Hematopoietic multipotent progenitor cell treated with erythropoietin and hydrocortisone succinate and interleukin-3 and kit ligand, for 15 days (in vitro differentiated cells): ENCODE measurements at places on chromosomes 2 and 18.

DNA sequence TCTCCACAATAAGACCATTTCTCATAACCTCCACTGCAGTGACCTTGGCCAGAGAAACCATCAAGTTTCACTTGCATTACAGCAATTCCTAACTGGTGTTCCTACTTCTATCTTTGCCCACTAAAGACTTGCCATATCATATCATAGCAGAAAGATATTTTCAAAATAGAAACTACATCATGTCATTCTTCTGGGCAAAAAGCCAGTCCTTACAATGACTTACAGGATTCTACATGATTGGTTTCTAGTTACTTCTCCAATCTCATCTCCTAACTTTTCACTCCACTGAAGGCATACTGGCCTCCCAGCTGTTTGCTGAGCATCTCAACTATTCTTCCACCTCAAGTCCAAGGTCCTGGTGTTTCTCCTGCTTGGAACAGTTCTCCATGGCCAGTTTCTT lies 151.4 kb downstream of the HNMT start:
- peak; percentile 4 for DNase-seq

- no peak for DNase-seq
These were observed 21.2 kb upstream of the NCKAP5 start for GRCh38 chr2:133589456-133589855.

GRCh38 chr2:239946562-239946863 lies 78.6 kb downstream of the NDUFA10 start:
- no peak for DNase-seq

- no peak for DNase-seq
These were observed 33.2 kb downstream of the XPO1 start for GRCh38 chr2:61504949-61505348.

GRCh38 chr18:23397907-23398306 lies 55.2 kb upstream of the RIOK3 start:
- DNase-seq, result no peak

DNA sequence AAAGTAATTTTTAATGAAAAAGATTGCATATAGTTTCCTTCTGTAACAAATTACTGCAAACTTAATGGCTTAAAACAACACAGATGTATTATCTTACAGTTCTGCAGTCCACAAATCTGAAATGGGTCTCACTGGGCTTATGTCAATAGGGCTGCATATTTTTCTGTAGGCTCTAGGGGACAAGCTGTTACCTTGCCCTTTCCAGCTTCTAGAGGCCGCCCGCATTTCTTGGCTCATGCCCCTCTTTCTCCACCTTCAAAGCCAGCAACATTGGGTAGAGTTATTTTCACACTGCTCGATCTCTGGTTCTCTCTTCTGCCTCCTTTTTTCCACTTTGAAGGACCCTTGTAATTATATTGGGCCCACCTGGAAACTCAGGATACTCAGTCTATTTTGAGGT lies 16.7 kb downstream of the COPS8 start:
- no peak for DNase-seq

GRCh38 chr2:23653326-23653725 lies 268.3 kb downstream of the KLHL29 start:
- DNase-seq, result no peak

- no peak for DNase-seq
These were observed 59.6 kb upstream of the LINC00305 start for GRCh38 chr18:64208516-64208915.

DNA sequence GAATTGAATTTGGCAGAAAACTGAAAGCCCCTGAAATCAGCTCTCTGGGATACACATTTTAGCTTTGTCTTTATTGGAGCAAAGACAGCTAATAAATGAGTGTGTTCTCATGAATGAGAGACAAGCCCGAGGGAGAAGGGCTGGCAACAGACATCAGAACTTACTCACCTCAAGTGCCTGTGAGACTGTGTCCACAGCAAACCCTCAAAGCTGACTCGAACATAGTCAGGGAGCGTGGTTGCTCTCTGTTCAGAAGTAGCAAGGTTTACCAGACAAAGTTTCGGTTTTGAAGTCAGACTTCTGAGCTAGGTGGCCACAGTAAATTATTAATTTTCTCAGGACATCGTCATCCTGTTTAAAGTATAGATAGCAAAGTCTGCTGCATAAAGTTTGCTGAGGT lies 207.9 kb downstream of the CMPK2 start:
- DNase-seq, result no peak

DNA sequence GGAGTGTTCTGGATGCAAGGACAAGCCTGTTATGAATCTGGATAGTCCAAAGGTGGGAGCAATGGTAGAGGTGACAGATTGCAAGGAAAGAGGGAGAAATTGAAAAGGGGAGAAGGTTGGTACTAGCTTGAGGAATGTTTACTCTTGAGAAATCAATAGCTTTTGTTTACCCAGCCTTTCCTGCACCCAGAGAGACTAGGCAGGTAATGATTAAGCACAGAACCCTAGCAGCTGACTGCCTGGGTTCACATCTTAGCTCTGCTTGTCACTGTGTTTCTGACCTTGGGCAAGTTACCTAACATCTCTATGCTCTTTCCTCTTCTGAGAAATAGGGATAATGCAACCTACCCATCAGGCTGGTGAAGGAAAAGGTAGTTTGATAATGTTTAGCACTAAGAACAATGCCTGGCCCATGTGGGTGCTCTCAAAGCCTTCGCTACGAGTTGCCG lies 178.6 kb downstream of the MGAT5 start:
- DNase-seq, result no peak

DNA sequence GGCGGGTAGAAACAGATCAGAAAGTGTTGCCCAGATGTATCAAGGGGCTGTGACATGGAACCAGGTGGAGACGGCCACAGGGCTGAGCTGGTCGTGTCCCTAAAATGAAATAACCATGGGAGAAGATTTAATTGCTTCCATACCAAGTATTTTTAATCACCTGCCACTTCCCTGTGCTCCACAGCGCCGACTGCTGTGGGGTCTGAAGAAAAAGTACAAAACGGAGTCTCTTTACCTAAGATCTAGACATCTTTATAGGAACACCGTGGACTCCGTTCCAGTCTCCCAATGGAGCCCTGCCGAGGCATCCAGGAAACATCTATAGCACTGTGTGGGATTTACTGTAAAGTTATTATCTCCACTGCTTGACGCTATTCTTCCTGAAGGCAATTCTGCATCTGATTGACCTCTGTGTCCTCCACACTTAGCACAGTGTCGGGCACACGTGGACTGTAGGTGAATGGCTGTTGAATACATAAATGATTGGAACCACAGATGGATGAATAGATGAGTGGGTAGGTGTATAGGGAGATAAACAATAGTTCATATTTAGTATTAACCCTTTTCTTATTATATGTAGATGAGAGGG lies 21.6 kb upstream of the GYPC start:
- peak; percentile 73 for DNase-seq

DNA sequence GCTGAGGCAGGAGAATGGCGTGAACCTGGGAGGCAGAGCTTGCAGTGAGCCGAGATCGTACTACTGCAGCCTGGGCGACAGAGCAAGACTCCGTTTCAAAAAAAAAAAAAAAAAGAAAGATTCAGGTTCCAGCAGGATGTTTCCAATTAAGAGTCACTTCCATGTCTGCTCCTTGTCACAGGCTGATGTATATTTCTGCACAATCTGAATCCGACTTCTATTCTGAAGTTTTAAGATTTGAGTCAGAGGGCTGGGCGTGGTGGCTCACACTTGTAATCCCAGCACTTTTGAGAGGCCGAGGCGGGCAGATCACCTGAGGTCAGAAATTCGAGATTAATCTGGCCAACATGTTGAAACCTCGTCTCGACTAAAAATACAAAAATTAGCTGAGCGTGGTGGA lies 24.7 kb downstream of the SNRPD1 start:
- DNase-seq, result no peak

GRCh38 chr2:230774348-230774951 lies 61.8 kb downstream of the CAB39 start:
- DNase-seq, result peak; percentile 59

DNA sequence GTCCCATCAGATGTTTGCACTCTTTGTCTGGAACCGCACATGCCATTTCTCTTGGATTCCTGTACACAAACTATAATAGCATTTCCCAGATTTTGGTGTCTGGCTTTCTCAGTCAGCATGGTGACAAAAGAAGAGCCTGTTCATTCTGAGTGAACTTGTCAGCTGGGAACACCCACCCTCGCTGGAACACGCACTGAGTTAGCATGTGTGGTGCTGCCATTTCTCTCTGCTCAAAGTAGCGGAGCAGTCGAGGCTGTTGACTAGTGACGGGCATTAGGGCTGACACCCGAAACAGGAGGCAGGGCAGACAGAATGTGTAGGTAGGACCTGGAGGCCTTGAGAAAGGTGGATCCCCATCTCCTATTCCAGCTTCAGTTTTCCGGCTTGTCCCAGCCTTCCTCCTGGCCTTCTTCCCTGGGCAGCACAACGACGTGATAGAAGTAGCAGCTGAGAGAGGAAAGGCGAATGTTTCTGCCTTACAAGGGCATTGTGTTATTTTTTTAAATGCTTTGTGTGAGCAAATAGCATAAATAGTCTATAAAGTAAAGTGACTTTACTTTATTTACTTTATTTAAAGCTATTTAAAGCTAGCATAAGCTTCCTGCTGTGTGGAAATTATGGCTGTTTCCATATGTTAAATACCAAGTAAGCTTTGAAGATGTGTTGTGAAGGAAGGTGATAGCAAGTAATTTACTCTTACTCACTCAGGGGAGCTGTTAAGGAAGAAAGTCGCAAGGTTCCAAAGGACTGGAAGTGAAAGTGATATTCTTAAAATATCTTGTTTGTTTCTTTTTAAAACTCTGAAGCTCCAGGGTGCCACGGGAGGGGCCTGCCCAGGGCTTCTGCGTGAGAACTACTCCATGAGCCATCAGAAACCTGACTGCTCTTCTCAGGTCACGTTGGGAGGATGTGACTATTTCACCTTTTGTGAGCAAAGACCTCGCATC lies 272.6 kb downstream of the NEDD4L start:
- DNase-seq, result no peak

DNA sequence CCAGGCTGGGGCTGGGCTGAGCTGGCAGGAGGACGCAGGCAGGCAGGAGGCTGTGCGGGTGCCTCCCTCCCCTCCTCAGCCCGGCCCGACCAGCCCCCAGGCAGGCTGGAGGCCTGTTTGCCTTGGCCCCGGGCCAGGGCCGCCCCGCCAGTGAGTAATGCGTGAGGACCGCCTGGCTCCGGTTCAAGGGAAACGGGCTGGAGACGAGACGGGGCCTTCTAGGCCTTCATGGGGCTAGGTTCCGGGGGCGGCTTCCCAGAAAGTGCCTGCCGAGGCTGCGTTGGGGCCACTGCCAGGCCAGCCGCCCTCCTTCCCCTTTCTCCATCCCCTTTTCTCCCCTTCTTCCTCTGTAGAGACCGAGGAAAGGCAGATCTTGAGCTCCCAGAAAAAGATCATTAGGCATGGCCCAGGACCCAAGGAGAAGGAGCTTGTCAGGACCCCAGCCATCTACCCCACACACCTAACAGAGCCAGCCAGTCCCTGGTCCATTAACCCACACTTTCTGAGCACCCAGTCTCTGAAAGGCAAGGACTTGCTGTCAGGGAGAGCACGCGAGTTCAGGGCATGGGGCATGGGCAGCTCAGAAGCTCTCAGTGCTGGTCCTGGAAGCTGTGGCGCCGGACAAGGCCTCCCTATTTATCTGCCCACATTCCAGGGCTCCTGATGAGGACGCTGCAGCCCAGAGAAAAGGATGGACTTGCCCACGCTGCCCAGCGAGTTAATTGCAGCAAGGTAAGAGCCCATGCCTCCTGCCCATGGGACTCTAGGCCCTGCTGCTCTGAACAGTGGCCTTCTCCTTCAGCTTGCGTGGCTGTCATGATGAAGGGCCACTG lies 48.5 kb downstream of the SMAD7 start:
- no peak for DNase-seq

DNA sequence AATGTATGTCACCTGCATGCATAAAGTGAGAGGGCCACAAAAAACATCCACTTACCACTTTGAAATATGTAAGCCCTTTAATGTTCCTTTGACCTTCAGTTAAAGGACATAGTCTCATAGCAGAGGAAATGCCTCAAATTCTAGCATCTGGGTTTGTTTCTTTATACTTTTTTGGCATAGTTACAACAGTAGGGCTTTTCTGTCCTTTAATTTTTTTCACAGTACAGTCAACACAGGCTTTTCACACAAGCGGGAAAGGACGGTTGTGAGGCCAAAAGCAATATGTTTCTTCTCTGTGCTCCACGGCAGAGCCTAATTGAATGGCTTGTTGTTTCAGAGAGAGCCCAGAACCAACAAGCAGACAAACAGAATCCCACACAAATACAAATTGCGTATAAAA lies 57.6 kb downstream of the CRIM1 start:
- no peak for DNase-seq

DNA sequence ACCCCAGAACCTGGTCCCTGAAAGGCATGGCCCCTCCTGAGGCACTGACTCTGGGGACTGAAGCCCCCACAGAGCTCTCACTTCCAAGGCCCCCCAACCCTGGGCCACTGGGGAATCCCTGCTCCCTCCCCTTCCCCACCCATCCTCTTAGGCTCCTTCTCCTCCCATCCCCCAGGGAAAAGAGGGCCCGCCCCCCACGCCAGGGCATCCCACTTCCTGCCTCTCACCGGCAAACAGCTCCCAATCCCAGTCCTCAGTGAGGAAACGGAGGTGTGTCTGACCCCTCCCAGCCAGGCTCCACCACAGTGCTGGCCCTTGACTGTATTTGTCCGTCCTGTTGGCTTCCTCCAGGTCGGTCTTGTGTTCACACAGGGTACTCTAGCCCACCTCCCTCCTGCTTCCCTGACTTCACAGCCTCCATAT lies 35.0 kb upstream of the PTMA start:
- no peak for DNase-seq

DNA sequence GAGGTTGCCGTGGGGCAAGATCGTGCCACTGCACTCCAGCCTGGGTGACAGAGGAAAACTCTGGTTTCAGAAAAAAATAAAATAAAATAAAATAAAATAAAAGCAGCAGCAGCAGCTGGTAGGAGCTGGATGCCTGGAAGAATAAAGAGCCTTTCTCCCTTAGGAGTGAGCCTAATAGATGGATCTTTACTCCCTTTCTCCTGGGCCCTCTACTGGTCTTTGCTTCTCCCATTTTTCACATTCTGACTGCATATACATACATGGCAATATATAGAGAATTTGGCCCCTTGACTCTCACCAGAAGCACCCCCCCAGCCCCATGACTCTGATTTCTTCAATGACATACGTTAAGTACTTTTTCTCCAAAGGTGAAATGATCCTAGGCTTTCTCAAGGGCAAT lies 9.8 kb upstream of the MALT1 start:
- no peak for DNase-seq

- DNase-seq, result no peak
These were observed 604 bp upstream of the STK11IP start for GRCh38 chr2:219596954-219597551.

DNA sequence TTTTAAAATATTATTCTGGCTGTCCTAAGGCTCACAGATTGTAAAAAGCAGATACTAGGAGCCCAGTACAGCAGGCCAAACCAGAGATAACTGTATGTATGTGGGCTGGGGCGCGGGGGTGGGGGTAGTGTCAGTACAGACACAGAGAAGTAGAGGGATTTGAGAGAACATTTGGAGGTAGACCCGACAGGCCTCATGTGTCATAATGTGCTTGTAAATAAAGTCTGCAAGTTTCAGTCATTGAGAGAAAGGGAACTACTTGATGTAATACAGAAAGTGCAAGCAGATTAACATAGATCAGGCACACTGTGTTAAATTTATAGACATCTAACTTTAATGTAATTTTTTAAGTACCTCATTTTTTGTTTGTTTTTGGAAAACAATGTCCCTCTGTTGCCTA lies 7.4 kb upstream of the POLI start:
- no peak for DNase-seq

GRCh38 chr2:25964891-25965290 lies 17.4 kb downstream of the KIF3C start:
- DNase-seq, result no peak
